Stimulated activated CD8-positive, alpha-beta memory T cell treated with anti-CD3 and anti-CD28 coated beads, Interleukin-4, amount 100 ng/mL, for 4 hours (primary cell): ENCODE measurements at places on chromosomes 7 and 10.

DNA sequence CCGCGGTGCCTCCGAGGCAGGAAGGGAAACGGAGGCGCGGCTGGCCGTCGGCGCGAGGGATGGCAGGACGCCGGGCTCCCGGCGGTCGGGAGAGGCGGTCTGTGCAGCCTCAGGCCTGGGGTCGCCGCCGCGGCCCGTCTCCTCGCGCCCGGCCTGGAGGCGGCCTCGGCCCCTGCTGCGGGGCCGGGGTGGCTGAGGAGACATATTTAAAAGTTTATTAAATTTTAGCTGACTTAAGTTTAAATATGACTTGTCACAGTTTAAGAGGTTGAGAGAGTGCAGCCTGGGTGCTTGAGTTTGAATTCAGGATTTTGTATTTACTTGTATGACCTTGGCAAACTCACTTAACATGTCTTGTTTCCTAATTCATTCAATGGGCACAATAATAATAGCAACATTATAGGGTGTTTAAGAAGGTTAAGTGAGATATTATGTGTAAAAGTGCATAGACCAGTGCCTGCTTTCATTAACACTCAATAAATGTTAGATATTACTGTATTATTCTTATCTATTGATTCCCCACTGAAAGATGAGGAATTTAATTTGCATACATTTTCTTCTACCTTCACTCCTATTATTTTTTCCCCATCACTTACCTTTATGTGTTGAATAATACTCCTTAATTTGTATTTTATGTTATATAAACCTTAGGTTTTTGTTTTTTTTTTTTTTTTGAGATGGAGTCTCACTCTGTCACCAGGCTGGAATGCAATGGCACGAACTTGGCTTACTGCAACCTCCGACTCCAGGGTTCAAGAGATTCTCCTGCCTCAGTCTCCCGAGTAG, 718 bp downstream of the DYNC2I1 start:
- DNase-seq = no peak

GRCh38 chr10:16689227-16689626, 128.0 kb downstream of the RSU1 start:
- DNase-seq = no peak

- no peak for DNase-seq
These were observed 108.7 kb downstream of the ITIH5 start for GRCh38 chr10:7558036-7558435.

DNA sequence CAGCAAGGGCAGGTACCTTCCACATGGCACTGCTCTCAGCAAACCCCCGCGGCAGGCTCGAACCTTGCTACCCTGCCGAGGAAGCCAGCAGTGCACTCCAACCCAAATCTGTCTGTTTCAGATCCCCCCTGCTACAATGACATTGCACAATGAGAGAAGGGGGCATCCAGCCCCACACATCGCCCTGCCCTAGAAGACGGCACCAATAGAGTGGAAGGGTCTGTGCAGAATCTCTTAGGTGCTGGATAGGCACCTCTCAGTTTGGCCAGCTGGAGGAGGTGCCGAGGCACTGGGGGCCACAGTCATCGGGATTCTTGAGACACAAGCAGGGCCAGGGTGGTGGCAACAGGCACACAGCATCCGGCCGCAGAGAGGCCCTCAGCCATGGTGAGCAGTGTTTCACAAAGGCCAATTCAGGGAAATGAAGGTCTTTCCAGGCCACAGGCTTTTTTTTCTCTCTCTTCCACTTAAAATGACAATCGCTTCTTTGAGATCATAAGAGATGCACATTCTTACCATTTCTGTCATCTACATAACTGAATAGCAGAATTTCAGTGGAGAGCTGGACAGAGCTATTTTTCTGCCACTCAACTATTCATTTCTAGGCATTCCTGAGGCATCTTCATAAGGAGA, 281.3 kb downstream of the TNS3 start:
- DNase-seq = no peak

GRCh38 chr7:27714831-27715444, 25.0 kb upstream of the TAX1BP1 start:
- DNase-seq = no peak

DNA sequence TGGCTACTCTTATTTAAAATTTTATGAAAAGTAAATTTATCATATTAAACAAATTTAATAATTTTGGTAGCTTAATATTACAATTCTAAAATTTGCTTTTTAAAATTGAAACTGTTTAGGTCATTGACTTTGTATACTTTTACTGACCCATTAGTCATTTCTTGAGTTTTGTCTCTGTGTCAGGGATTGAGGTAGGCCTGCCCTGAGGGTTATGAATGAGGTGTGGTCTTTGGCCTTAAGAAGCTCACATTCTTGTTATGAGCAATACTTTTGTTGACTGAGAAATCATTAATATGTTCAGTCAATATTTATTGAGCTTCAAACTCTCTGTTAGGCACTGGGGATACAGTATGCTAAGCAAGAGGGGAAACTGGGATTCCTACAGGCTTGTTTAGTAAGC, 47.0 kb upstream of the RPA3 start:
- no peak for DNase-seq

DNA sequence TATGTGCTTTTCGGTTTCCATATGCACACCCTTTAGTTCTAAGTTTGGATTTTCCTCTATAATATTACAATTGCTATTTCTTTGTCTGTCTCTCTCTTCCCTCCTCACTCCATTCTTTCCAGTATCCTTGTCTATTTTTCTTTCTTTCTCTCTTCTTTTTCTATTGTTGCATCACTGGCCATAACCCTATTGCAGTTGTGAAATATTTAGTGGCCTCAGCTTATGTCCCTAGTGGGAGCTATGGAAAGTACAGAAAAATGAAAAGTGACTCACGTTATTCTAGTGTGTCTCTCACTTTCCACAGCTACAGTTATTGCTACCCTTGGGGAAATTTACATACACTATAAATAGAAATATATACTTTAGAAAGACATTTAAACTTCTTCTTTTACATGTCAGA, 59.1 kb downstream of the CNTNAP2 start:
- DNase-seq = no peak

- DNase-seq = no peak
These were observed 129.8 kb downstream of the LSMEM1 start for GRCh38 chr7:112610636-112611035.

- DNase-seq = no peak
These were observed 124.8 kb downstream of the KIAA1217 start for GRCh38 chr10:24333736-24334135.

DNA sequence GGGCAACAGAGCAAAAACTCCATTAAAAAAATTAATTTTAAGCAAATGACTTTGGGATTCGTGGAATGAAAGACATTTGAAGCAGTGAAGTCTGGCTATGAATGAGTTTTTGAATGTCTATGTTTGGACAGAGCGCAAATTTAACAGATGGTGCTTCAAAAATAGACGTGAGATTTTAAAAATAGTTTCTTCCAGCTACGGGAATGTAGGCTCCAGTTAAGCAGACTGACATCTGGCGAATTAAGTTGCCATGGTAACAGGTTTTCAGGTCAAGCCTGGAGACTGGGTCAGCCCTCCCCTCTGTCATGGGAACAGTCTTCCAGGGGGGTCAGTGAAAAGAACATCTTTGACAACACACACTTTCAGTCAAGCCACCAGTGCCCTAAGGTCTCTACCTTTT, 62.0 kb downstream of the MYOF start:
- no peak for DNase-seq

DNA sequence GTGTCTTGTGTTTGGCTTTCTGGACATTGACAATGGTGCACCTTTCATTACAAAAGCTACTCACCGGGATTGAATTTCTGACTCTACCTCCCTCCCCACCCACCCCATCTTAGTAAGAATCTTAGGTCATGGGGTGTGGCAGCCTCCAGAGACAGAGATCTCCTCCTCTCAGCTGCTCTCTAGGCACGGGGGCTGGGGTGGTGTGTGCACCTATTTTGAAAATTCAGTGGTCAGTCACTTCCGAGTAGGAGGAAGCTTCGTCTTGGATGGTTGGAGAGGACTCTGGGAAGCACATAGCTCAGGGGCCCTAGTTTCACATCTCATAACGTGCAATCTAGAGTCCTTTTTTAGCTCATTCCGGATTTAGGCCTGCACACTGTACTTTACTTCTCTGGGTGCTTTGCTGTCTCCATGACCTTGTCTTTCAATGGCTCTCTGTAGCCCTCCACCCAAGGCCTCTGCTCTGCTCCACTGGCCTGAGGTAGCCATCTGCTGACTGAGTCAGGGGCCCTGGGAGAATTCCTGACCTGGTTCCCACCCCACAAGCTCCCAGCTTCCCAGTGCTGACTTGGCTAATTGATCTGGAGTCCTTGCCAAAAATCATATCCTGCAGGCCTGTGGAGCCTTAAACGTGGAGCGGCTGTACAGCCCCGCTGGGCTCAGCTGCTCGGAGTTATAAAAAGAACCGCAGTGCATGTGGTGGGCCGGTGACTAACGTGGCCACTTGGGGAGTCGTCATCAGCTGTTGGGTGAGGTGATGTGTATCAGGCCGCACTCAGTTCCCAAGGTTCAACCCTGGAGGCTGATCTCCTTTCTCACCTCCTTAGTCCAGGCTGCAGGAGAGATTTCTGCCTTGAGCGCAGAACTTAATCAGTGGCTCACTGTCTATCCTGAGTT, 19.3 kb upstream of the ADAMTS14 start:
- no peak for DNase-seq

- DNase-seq = no peak
These were observed 13.8 kb downstream of the TAF3 start for GRCh38 chr10:7832060-7832459.

DNA sequence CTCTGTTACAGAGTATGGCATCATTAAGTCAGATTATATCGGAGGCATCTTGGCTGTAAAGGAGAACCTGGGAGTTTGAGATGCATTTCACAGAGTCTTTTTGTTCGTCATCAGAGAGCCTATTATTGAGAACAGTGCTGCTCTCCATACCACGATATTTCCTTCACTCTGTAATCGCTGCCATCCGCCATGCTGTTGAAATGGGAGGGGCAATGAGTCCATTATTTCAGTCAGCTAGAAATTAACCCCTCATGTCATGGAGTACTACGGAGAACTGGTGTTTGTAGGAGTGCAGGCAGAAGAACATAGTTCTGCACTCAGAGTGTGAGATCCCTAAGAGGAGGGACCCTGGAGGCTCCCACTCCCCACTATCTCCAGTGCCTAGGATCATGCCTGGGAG, 59.2 kb downstream of the SLC16A12 start:
- no peak for DNase-seq

DNA sequence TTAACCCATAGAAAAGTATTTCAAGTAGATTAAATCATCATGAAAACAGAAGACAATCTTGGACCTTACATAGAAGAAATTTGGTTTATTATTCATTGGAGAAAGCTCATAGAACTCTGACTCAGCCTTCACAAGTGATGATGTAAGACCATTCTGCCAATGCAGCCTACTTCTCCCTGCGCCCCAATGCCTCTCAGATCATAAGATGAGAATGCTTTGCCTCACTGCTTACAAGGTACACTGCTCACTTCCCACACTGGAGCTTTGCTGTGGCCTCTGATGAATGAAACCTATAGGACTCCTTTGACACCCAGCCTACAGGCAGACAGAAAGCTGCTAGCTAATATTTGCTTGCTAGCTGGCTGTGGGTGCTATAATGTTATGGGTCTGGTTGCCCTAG, 569.4 kb upstream of the STEAP1 start:
- DNase-seq = no peak

DNA sequence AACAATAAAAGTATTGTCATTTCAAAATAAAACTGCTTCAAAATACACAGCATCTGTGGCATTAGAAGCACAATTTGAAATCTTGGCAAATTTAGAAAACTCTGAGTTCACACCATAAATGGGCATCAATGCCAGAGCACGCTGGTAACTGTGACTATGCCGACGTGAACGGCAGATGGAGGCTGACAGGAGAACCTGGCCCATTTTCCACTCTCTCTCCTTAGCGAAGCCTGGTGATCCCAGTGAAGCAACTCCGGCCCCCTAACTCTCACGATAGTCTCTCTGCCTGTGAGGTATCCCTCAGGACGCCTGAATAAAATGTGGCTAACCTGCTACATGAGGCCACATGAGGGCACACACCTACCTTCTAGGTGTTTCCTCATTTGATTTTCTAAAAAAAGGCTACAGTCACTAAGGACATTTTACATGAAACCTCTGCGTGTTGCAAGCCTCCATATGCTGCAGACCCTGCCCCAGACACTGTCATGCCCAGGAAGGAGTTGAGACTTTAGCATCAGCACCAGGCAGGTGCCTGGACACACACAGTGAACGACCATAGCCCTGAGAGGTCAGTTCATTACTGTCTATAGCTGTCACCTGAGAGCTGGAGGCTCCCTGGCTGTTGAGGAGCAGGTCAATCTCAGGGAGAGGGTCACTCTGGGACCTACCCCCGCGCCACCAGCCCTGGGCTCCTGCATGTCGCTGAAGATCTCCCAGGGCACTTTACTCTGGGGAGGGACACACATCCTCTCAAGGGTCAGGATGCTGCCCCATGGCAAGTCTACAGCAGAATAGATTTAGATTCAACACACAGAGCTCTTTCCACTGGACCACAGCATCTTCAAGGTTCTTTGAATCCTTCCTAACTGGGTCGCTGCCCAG, 62.9 kb upstream of the CAMK2B start:
- DNase-seq = no peak

DNA sequence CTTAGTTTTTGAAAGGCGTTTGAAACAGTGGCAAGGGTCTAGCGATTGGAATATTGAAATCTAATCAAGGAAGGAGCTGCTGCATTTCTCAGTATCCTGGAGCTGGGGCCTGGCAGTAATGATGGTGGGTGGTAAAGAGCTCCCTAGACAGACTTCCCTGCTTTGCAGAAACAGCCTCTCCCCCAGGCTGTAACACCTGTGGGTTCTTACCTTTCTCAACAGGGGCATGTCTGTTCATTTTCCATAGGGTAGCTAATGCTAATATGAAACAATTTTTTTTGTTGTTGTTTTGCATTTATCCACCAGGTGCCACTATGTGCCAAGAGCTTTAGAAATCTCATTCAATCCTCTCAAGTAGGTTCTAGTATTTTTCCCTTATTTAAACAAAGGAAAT, 345.5 kb downstream of the REEP3 start:
- no peak for DNase-seq

- no peak for DNase-seq
These were observed 9.6 kb upstream of the EIF5AL1 start for GRCh38 chr10:79502561-79503309.

- DNase-seq = no peak
These were observed 7.5 kb downstream of the SNX13 start for GRCh38 chr7:17932770-17933169.

DNA sequence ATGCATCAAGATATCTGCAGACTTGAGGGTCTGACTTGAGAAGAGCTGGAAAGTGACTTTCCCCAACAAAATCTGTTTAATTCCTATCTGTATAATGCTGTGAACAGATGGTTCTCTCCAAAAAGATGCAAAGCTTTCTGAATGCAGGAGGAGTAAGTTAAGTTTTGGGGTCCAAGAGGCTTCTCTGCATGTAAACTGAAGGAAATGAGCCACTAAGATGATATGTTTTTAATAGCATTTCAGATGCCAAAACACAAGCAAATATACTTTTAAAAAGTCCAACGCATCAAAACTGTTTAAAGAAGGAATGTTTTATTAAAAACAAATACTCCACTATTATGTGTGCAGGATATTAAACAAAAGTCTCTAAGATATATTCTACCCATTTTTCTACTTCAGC, 137.0 kb downstream of the STRA8 start:
- DNase-seq = no peak

- peak; percentile 24 for DNase-seq
These were observed 682 bp upstream of the RGS10 start for GRCh38 chr10:119542988-119543813.
